NCI-H1092 (cell line): ENCODE measurements at places on chromosomes 3 and 15.

DNA sequence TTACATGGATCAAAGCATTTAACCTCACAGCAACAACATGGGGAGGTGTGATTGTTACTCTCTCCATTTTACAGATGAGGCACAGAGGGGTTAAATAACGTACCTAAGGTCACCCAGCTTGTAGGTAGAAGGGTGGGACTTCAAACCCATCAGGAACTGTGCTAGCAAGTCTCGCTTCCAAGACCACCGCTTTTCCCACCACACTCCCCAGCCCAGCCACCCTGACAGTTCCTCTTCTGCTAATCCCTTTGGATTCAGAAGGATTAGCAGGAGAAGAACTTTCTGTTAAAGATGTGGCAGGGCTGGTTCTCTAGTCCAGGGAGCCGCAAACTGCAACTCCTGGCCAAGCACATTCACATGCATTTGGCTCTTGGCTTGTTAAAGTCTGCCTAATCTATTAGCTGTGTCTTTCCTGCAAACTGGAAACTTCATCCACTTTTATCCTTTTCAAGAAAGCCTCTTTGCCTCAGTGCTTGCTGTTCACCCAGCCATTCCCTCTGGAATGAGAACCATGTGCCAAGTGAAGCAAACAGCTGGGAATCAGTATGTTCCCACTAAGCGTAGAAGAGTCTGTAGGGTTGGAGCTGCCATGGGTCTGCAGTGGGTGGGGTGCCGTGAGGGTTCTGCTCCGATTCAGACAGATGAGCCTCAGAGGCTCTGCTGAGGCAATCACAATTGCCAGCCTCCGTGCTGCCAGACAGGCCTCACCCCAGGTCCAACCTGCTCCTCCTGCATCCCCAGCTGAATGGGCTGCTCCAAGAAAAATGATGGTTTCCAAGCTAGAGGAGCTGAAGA is 44.6 kb downstream of the POMGNT2 start:
- no peak for DNase-seq

- DNase-seq, result no peak
Observed at GRCh38 chr3:130044370-130044769, 37.3 kb upstream of the ALG1L2 start.

GRCh38 chr3:129974833-129975704 is 549 bp downstream of the TRH start:
- DNase-seq, result no peak

GRCh38 chr15:62857411-62857853 is 185.1 kb upstream of the TPM1 start:
- no peak for DNase-seq

- no peak for DNase-seq
Observed at GRCh38 chr15:89756897-89757296, 5.8 kb upstream of the MESP1 start.

- no peak for DNase-seq
Observed at GRCh38 chr3:197595470-197596185, 39.9 kb upstream of the BDH1 start.

DNA sequence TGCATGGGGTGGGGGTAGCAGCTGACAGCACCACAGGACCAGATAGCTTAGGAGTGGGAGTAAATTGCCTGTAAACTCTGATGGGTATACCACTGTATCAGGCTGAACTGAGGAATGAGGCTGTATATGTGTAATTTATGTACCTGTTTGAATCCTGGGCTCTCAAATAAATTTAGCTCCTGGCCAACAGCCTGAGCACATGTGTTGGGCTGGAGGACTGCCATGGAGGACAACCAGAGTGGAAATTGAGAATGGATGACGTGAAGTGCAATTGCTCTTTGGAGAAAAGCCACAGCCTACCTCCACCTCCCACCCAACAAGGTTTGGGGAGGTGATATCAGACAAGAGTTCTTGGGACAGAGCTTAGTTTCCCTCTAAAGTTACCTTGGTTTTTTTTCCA is 328.6 kb upstream of the PROK2 start:
- DNase-seq, result no peak

- no peak for DNase-seq
Observed at GRCh38 chr3:23720885-23721284, 84.9 kb upstream of the UBE2E1 start.

GRCh38 chr3:45026957-45027356 is 854 bp downstream of the CLEC3B start:
- no peak for DNase-seq

DNA sequence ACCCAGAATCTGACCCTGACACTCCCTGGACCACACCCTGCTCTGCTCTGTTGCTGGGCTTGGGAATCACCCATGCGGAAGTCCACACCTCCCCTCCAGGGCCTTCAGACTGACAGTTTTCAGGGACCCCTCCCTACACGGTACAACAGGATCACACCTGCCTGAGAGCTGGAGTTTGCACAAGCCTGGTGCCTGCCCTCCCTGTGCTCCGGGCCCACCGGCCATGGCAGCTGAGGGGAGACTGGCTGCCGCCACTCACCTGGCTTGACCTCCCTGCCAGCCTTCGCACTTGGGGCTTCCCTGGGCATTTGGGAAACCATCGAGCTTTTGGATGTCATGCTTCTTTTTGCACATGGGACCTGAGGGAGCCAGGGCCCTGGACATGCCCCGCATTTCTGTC is 95.9 kb upstream of the ANKRD34C start:
- DNase-seq, result no peak

- no peak for DNase-seq
Observed at GRCh38 chr3:134136604-134137003, 106.9 kb upstream of the SLCO2A1 start.

GRCh38 chr3:29906906-29907305 is 626.0 kb downstream of the RBMS3 start:
- DNase-seq, result no peak

DNA sequence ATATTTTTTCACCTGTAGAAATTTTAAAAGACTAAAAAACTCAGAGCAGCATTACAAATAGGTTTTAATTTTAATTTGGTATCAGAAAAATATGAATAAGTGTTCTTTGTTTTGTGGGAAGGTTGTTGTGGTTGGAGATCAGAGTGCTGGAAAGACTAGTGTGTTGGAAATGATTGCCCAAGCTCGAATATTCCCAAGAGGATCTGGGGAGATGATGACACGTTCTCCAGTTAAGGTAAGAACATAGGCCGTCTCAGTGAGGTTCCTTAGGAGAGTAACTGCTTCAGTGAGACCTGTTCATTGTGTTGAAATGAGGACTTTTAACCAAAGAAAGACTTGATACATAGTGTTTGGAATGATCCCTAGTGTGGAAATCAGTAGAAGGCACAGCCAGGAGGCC is 44.8 kb downstream of the OPA1 start:
- no peak for DNase-seq

DNA sequence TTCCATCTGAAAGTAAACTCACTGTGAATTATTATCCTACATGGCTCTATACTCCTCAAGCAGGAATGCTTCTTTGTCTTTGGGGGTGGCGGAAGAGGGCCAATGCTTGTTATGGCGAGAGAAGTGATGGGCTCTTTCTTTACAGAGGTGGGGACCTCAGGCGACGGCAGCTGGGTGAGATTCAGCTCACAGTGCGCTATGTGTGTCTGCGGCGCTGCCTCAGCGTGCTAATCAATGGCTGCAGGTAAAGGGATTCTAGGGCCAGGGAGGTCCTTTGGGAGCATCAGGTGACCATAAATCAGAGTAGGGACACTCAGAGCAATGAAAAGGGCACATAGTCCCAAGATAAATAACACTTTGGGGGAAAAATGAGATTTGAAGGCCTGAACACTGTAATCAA is 39.0 kb downstream of the ESYT3 start:
- no peak for DNase-seq

DNA sequence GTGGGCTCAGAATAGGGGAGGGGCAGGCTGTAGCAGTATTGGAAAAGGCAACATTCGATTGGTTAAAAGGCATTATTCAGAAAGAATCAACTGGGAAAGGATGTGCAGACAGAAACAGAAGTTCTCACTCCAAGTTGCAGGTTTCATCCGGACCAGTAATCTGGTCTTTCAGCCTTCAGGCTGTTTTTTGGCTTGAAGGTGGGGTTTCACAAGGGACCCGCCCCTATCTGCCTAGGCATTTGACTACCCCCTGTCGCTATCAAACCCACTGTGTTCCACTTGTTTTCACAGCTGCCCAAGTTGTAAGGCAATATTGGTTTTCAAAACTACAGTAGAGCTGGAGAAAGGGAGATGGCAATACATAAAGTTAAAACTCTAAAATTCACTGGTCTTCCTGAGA is 96.9 kb downstream of the VPS8 start:
- DNase-seq, result no peak

GRCh38 chr15:84798436-84798946 is 18.7 kb upstream of the ALPK3 start:
- no peak for DNase-seq

DNA sequence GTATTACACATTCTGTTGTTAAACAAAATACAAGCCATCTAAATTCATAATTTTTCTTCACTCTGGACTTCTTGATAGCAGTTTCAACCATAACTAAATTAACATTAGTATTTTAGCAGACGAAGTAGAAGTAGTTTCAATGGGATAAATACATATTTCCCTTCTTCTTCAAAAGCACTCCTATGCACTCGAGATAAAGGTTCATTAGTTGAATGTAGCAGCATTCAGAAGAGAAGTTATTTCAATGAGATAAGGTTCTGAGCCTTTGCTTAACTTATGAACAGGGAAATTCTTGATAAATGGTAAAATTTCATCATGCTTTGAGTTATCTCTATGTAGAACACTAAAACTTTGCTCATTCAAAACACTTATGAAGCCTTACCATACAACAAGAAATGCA is 11.8 kb downstream of the TM4SF18 start:
- DNase-seq, result no peak

GRCh38 chr3:129121016-129121791 is 400 bp downstream of the RAB43 start:
- DNase-seq, result no peak

- no peak for DNase-seq
Observed at GRCh38 chr3:189551007-189551406, 80.2 kb upstream of the TP63 start.

DNA sequence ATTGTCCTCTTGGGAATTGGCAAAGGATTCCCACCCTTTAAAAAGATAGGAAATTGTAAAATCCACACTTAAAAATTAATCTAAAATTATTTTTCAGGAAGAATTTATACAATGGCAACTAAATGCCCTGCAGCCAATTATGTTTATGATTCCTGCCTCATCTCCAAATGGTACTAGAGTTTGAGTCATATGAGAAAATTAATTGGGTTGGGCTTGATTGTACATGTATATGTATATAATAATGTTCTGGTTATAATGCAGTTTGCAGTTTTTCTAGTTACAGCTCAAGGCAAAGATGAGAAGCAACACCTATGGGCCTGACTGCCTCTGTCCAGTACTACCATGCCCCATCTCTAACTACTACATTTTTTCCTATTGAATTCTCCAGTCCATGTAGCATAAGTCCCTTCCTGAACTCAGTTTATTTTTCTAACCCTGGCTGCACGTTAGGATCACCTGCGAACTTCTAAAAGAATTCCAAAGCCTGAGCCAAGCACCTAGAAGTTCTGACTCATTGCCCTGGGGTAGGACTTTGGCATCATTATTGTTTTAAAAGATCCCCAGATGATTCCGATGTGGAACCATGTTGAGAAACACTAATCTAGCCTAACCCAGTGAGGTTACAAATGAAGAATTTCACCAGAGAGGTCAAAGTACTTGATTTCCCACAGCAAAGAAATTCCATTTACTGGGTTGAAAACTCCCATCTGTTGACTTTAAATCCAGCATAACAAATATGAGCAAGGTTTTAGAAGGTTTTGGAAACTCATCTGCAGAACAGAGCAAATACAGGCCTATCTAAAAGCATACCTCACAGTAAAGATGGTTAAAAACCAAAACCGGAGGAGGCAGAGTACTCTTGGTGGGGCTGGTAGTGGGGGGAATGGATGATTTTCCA is 19.4 kb downstream of the TGFBR2 start:
- DNase-seq, result no peak

- DNase-seq, result no peak
Observed at GRCh38 chr3:157300094-157300493, 136.6 kb upstream of the PTX3 start.

DNA sequence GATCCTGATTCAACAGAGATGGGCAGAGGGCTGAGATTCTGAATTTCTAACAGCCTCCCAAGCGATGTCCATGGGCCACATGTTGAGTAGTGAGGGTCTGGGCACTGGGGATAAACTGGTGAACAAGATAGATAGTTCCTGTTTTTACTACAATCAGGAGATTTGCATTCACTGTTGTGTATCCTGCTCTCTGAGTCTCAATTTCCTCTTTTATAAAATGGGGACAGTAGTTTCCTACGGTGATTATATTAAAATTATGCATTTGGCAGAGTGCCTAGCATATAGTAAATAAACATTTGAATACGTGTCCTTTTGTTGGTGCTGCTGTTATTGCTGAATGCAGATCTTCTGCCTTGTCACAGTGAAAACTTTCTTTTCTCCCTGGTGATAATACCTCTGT is 102.5 kb downstream of the MYH15 start:
- no peak for DNase-seq

DNA sequence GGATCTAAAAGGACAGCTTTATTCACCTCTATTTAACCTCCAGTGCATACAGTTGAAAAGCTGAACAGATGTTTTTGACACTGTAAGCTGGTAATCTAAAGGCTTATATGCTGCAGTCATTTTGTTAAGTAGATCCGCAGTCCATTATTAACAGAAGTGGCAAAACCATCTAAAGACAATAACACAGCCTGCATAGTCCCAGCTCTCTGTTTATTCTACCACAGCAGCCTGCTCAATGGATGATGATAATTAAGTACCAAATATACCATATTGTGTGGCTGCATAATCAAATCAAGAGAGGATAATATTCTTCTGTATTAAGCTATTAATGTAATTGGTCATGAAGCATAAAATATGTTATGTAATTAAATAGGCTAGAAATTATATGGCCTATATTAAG is 207.1 kb downstream of the MEIS2 start:
- no peak for DNase-seq

DNA sequence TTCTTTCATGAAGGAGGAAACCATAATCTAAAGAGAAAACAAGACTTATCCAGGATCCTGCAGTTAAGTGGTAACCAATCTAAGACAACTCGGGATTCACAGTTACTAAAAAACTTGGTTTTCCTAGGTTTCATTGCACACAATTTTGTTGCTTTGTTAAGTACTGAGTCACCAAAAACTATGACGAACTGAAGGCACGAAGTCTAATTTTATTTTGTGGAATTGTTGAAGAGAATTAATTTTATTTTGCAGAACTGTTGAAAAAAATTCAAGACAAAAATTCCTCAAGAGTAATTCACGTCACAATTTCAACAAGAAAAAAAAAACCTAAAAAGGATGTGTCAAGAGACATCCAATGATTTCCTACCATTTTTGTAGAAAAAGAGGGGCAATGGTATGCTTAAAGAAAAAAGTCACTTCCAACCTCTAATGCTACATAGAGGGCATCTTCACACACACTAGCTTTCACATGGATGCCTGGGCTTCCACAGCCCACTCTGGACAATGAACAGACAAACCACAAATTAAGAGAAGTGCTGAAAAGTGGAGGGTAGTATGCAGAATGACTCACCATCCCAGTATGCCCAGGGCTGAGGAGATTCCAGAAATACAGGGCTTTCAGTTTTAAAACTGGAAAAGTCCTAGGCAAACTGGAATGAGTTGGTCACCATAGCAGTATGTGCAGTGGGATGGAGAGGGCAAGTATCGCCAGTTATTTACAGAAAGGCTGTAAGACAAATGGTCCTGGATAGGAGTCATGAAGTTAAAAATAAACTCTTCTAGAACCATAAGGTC is 29.2 kb downstream of the PLOD2 start:
- DNase-seq, result no peak

- DNase-seq, result no peak
Observed at GRCh38 chr3:100455841-100456550, 36.4 kb upstream of the TMEM45A start.

GRCh38 chr3:134004841-134005240 is 24.9 kb downstream of the SLCO2A1 start:
- no peak for DNase-seq

- DNase-seq, result no peak
Observed at GRCh38 chr3:149702691-149703441, 45.0 kb upstream of the WWTR1 start.
